CD4-positive, CD25-positive, alpha-beta regulatory T cell (primary cell): ENCODE measurements at places on chromosomes 7 and 10. TPM values are rescaled to one million over a fixed set of nuclear protein-coding genes. Genes with fewer than 3 reads are reported as not detected.

- H3K36me3 ChIP-seq, result no peaks in the 10 kb centered on the region
- peaks cover 3% of the 10 kb centered on the region for H3K4me1 ChIP-seq
- H3K27ac ChIP-seq, result no peak overlapping the region
- no peak overlapping the region for H3K4me3 ChIP-seq
- DNase-seq, result peak; percentile 22
These were observed 83.8 kb downstream of the EBLN1 start for GRCh38 chr10:22133749-22134624.

- no peak overlapping the region for H3K27ac ChIP-seq
- peaks cover 2% of the 10 kb centered on the region for H3K27me3 ChIP-seq
- H3K4me1 ChIP-seq, result no peaks in the 10 kb centered on the region
- no peak overlapping the region for H3K4me3 ChIP-seq
- H3K36me3 ChIP-seq, result no peaks in the 10 kb centered on the region
- no peak for DNase-seq
These were observed 18.0 kb downstream of the SPAG6 start for GRCh38 chr10:22363305-22363704.

The NRG3 gene
- polyA plus RNA-seq, result not detected

DNA sequence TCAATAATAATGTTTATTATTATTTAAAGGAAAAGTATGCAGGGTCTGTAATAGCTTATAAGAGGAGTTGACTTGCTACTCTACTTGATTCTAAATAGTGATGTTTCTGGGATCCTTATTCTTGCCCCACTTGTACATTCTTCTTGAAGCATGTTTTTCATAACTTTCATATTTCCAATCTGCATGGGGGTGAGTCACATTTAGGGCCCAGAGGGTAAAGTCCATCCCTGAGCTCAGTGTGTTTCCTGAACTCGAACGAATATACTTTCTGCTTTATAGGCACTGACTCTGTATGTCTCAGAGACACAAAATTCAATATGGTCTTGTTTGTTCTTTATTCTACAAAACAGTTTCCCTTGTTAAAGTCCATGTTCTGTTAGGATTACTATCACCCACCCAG is 61.0 kb upstream of the SMIM30 start:
- no peak overlapping the region for H3K4me3 ChIP-seq
- H3K36me3 ChIP-seq, result no peaks in the 10 kb centered on the region
- no peak overlapping the region for H3K27ac ChIP-seq
- H3K27me3 ChIP-seq, result no peaks in the 10 kb centered on the region
- DNase-seq, result no peak
- no peaks in the 10 kb centered on the region for H3K4me1 ChIP-seq

The FLNC gene
- not detected for polyA plus RNA-seq

The SH2D4B gene
- not detected for polyA plus RNA-seq

DNA sequence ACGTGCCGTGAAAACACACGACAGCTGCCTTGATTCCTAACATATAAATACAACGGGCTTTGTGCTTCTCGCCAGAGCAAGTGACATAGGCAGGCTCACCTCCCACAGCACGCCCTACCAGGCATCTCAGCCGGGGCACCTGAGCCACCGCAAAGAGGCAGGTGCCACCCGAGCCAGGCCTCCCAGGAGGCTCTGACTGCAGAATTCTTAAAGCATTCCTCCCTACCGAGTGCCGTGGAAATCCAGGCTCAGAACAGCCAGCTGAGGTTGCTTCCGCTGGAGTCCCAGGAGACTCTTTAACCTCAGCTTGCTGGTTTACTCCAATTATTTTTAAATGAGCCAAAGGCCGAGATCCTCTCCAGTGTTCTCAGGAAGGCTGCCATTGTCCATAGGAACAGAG is 206.5 kb downstream of the USP6NL start:
- no peaks in the 10 kb centered on the region for H3K36me3 ChIP-seq
- H3K4me1 ChIP-seq, result peaks cover 44% of the 10 kb centered on the region
- no peak overlapping the region for H3K4me3 ChIP-seq

The SUN3 gene
- not detected for polyA plus RNA-seq
